ENCODE measurements at places on chromosomes 11 and 22.
A peak's percentile ranks its signal among the peaks of the same experiment; 100 is the strongest.

DNA sequence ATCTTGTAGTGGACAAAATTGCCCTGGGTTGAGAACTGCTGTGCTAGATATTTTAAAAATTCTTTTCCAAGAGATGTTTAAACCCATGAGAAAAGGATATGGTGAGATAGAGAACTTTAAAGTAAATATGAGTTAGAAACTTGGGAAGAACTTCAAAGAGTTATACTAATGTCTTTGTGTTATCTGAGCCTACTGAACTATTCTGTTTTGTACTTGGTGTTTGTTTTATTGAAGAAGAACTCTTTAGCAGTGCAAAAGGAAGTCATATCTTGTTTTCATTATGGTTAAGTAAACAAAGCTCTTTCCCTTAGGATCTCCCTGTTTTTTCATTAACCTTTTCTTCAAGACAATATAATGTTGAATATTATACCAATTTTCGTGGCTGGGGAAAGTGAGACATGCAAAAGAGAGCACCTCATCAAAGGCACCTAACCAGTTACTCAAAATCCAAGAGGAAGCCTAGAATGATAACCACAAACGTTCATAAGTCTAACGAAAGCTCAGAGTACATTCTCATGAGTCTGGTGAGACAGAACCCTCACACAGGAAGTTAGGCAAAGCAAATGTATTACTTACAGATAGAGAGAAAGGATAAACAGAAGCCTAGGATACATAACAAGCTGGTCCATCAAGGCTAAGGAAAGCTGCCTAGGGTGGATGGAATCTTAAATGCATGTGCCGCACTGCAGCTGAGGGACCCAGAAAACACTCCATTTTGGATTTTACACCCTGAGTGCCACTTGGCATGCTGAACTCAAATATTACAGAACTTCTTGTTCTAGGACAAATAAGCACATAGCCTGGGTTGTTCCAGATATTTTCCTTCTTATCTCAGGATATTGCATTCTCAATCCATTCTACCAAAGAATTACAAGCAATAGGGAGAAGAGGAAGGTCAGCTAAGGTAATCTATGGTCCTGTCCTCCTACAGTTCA lies 112.5 kb upstream of the ANO3 start:
- DNase-seq, result no peak

DNA sequence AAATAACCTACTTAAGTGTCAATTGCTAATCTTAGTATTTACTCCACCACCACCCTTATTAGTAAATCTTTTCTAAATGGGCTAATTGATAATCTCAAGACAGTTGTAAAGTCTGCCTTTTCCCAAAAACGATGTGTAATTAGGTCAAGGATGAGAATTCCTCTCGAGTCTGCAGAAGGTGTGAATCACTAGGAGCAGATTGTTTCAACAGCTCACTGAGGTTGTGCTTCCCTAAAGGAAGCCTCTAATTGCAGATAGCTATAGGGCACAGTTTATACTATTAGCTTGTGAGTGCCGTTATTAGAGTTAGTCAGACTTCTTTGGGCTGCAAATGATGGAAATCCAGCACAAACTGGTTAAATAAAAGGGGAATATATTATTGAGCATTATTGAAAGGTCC lies 84.9 kb downstream of the C11orf91 start:
- no peak for DNase-seq

DNA sequence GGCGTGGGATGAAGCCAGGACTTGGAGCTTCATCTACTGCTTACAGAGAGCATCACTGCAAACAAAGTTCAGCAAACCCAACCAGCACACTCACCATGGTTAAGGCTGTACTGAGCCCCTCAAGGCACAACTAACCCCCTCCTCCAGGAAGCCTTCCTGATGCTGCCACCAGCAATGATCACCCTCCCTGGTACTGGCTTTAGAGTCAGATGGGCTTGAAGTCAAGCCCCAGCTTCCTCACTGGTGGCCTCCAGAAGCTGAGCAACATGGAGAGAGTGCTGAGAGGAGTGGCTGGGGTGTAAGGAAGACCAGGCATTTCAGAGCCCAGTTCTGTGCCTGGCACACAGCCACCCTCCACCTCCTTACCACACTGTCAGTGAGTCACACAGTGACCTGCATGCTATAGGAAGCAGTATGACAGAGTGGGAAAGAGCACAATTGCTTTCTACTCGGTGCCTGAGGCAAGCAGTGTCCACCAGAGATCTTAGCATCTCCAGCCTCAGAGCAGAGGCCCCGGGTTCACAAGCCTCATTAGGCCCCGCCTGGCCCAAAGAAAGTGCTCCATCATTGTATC lies 24.7 kb upstream of the BAIAP2L2 start:
- peak; percentile 57 for DNase-seq

DNA sequence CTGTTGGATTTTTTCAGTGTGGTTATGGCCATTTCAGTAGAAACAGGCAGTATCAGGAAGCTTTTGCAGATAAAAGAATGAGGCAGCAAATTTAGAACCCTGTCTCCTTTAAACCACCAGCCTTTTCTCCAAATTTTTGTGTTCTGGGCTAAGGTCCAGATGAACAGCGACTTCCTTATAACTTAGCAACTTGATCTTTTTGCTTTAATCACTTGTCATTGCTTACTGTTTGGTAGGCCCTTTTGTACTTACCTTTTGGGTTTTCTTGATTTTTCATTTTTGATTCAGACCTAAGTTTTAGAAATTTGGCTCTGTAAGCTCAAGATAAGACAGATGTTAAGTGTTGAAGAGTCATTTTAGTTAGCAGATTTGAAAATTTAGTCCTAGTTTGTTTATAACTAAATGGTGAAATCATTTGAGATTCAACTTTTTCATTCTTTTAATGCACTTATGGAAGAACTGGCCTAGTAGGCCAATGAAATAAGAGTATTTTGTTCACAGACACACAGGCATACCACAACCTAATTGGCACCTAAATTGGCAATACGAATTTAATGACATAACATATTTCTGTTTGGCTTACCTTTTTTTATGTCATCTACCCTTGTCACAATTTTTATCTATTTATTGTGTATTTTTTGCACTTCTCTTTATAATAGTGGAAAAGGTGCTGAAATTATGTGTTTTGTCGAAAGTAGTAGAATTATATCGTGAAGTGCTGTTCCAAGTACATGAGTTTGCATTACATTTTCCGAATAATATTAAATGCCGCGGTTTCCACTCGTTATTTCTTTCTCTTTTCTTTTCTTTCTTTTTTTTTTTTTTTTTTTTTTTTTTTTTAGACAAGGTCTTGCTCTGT lies 2.1 kb downstream of the RTN3 start:
- DNase-seq, result no peak

DNA sequence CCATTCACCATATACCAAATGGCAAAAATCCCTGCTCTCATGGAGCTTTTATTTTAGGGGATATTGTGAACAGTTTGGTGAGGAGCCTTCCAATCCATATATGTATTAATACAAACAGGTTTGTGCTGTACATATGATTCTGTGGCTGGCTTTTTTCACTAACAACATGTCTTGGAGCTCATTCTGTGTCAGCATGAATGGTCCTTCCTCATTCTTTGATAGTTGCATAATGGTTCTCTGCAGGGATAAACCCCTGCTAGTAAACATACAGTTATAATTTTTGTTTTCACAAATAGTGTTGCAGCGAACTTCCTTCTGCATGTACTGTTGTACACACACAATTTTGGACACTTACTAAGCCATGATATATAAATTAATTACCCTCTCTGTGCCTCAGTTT lies 8.3 kb downstream of the PRR5L start:
- no peak for DNase-seq

DNA sequence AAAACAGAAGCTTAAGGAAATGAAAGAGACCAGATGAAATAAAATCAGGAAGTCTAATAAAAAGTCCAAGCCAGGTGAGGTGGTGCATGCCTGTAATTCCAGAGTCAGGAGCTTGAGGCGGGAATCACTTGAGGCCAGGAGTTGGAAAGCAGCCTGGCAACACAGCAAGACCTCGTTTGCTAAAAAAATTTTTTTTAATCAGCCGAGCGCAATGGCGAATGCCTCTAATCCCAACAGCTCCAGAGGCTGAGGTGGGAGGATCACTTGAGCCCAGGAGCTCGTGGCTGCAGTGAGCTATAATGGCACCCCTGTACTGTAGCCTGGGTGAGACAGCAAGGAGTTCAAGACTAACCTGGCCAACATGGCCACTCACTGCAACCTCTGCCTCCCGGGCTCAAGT lies 8.0 kb downstream of the RAB6A start:
- no peak for DNase-seq

DNA sequence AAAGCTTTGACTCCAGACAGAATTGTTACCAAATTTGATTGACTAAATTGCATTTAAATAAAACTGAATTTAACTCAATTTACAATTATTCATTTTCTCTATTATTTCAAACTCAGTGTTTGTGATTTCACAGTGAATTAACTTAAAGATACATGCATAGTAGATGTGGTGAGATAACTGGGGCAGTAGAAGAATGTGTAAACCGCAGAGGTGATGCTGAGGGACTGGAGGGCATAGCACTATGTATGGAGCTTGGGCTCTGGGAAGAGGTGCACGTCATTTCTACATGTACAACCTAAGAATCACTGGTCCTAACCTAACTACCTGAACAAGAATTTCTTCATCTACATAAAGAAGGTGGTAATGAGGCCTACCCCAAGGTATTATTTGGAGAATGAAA lies 13.7 kb downstream of the OR5B17 start:
- DNase-seq, result no peak

GRCh38 chr11:24171869-24172268 lies 325.0 kb upstream of the LUZP2 start:
- DNase-seq, result no peak

DNA sequence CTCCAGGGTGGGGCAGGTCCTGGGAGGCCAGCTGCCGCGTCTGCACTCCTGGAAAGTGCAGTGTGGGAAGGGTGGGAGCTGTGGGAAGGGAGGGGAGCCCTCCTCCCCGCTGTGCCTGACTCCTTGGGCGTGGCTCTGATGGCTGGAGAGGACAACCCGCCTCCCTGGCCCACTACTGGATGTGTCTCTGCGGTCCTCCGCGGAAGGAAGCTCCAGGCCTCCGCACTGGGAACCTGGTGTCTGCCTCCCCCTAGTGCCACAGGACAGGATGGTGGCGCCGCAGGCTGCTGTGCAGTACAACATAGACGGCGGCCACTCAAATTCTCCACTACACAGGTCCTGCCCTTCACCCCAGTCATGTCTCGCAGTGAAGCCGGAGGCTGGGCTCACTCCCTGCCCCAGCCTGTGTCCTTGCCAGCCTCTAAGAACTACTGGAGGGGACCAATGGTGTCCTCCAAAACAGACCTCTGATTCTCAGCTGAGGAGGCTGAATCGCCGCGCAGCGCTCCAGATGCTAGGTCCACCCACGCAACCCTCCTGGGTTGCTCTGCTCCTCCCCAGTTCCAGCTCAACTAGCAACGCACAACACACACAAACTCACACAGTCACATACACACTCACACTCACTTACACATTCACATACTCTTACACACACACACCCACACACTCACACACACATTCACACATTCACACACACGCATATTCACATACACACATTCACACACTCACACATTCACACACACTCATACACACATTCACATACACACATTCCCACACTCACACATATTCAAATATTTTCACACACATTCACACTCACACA lies 12.4 kb upstream of the DSCAML1 start:
- DNase-seq, result no peak

- no peak for DNase-seq
Observed at GRCh38 chr11:85758480-85759039, 52.4 kb downstream of the SYTL2 start.

GRCh38 chr11:95993438-95994298 lies 69.8 kb upstream of the MTMR2 start:
- DNase-seq, result no peak

- DNase-seq, result no peak
Observed at GRCh38 chr11:65851811-65852507, 6.0 kb downstream of the CFL1 start.

DNA sequence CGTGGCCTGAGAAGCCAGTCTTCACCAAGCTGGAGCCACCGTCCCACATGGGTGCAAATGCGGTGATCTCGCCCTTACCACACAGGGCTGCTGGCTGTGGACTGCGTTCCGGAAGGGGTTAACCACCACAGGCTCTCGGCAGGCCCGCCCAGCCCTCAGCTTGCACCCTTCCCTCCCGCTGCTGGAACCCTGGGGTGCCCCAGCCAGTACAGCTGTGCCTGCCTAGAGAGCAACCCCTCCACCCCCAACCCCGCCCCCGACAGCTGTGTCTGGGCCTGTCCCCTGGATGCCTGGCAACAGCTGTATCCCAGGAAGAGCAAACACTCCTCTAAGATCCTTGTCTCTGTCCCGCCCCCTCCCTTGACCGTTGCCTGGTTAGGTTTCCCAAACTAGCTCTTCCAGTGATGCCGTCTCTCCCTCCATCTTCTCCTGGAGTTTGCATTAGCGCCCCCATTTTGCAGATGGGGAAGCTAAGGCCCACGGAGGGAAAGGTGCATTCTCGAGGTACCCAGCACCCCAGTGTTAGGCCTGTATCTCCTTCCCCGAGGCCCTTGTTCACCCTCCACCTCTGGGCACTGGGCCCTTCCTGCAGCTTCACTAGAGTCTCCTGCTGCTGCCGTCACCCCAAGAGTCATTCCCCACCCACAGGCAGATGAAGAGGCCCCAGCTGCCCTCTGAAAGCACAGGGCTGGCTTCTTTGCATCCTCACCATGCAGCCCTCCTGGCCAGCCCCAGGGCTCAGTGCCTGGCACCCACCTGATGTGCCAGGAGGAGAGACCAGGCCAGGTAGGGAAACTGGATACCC lies 12.6 kb upstream of the COX8A start:
- no peak for DNase-seq

DNA sequence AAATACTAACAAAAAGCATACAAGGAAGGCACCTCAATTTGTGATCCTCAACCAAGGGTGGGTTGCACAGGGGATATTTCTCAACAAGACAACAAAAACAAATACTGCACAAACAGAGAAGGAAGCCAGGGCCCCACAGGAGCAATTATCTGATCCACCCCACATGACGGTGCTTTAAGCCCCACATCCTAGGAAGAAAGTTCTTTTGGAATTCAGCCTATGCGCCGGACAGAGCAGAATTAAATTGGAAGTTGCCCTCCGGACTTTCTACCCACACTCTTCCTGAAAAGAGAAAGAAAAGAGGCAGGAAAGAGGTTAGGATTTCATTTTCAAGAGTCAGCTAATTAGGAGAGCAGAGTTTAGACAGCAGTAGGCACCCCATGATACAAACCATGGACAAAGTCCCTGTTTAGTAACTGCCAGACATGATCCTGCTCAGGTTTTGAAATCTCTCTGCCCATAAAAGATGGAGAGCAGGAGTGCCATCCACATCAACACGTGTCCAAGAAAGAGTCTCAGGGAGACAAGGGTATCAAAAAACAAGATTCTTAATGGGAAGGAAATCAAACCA lies 40.6 kb downstream of the OSBP start:
- DNase-seq, result no peak

DNA sequence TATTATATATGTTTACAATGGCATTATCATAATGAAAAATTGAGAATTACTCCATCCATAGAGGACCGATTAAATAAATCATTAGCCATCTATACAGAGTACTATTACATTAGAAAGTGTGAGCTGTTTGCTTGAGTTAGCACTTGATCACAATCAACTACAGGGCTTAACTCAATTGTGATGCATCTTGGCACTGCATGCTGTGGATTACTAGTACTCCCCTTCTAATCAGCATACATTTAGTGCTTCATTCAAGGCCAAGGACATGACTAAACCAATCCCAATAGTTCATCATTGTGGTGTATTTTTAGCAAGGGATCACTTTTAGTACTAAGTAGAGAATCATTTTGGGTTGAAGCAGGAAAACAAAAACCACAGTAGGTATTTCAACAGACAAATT lies 23.5 kb upstream of the ARHGAP42 start:
- no peak for DNase-seq
